Activated CD4-positive, alpha-beta T cell treated with anti-CD3 and anti-CD28 coated beads for 1 hour (primary cell): ENCODE measurements at places on chromosomes 12 and 14.

DNA sequence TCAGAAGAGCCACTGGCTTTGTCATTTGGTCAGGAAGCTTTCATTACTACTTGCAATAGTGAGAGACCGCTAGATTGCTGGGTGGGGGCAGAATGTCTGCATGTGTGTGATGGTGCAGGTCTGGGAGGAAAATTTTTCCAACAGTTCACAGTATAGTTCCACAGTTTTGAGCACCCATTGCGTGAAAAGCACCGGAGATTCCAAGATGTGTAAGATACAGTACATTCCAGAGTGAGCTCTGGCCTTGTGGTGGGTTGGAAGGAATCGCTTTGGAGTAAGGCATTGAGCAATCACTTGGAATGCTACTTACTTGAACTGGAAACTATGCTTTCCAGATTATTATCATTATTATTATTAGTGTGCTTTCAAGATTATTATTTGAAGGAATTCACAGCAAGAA is 47.6 kb upstream of the FRMD6 start:
- no peak for DNase-seq

GRCh38 chr12:75954041-75954440 is 77.5 kb downstream of the PHLDA1 start:
- DNase-seq, result no peak

DNA sequence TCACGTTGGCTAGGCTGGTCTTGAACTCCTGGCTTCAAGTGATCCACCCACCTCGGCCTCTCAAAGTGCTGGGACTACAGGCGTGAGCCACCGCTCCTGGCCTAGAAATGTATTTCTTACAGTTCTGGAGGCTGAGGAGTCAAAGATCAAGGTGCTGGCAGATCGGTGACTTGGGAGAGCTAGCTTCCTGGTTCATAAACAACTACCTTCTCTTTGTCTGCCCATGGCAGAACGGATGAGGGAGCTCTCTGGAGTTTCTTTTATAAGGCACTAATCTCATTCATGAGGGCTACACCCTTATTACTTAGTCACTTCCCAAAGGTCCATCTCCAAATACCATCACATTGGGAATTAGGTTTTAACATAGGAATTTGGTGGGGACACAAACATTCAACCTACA is 38.9 kb downstream of the SLC17A8 start:
- DNase-seq, result no peak

- no peak for DNase-seq
These were observed 20.9 kb downstream of the NR1H4 start for GRCh38 chr12:100494538-100494937.

DNA sequence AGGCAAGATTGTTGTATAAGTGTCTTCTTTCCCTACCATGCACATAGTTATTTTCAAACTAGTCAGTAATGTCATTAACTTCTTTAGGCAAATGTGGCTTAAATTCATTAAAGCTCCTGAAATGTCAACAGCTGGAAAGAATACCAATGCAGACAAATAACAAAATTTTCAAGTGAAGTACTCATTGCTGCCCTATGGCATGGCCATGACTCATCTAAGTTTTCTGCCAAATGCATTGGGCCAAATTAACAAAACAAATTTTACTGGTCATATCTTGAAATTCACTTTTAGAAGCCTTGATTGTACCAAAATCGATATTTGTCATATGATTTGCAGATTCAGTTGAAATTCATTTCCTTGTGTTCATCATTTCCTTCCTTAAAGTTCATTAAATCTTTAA is 915.9 kb downstream of the SLC6A15 start:
- DNase-seq, result no peak

DNA sequence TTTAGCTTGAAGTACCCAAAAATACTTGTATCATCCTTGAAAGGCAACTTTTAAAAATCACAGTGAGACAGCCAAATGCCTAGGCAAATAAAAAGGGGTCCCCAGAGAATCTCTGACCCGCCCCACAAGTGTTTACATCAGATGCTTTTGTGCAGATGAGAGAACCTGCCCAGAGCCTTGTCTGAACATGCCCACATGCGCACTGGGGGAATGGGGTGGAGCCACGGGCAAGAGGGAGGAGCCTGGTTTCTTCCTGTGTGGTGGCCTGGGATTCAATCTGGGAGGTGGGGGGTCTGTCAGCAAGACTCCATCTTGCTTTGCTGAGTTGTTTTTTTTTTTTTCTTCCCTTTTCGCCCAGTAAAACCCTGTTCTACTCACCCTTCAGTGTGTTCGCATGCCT is 381.7 kb upstream of the CCDC196 start:
- no peak for DNase-seq

GRCh38 chr14:94028450-94028826 is 2.3 kb downstream of the OTUB2 start:
- DNase-seq, result no peak

DNA sequence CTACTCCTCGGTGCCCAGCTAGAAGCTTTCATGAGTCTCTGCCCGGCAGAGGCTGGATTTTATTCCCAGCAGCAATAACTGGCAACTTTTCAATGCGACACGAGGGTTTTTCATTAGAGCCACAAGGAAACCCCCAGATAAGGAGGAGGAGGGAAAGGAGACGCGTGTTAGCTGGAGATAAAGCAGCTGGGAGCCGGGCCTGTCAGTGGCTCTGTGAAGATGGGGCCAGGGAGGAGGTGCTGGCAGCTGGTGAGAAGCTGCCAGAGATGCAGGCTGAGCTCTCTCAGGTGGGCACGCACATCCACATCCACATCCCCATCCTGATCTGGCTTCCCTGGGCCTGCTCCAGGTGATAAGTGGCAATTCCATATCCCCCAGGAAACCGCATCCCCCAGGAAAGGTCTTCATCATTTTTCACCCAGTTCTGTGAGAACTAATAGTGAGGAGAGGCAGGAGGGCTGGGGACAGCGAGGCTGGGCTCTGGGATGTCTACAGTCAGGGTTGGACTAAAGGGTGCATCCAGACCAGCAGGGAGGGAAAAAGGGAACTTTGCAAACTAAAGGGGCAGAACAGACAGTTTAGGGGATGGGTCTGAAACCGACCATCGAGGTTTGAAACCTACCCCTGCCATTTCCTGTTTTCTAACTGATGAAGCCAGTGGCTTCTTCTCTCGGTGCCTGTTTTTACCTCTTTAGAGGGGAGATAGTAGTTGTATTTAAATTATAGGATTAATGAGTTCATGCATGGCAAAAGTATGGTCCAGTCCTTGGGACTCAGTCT is 413.2 kb downstream of the DPF3 start:
- DNase-seq, result no peak

DNA sequence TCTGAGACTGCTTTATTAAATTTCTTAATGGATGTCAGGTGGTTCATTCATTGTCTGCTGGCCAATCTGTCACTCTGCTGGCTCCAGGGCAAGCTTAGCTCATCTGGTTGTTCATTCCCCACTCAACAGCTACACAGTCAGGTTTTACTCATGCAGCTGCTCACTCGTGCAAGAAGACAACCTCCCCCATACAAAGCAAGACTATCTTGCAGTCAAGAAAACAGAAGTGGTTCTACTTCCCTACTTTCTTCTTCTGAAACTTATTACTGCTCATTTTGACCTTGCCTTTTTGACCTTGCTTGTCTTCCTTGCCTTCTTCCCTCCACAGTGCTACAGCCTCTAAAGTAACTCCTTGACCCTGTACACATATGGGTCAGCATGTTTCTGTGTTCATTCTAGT is 277.9 kb downstream of the SSPN start:
- DNase-seq, result no peak

DNA sequence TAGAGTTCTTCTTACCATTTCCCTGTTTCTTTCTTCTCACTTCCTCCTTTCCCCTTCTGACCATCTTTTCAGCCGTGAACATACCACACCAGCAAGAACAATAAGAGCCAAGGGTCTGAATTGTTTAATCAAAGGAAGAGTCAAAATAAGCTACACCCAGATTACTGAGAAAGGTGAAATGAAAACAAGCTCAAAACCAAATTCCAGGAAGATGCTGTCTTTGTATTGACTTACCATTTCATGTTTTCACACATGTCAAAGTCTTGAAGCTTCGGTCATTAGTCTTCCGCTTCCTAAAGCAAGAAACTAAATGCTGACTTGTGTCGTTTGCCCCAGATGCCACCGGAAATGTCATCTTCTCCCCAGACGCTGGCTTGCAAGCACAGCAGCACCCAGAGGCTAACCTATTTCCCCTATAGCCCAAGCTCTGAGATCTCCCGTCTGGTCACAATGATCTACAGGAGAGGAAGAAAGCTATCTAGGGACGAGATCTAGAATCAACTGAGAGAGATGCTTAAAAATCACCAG is 136.5 kb upstream of the AMIGO2 start:
- DNase-seq, result peak; percentile 46

GRCh38 chr12:78331181-78331580 is 500.5 kb downstream of the NAV3 start:
- no peak for DNase-seq

- DNase-seq, result no peak
These were observed 20.6 kb upstream of the PKP2 start for GRCh38 chr12:32917094-32917611.

GRCh38 chr12:75870878-75871277 is 160.7 kb downstream of the PHLDA1 start:
- no peak for DNase-seq

DNA sequence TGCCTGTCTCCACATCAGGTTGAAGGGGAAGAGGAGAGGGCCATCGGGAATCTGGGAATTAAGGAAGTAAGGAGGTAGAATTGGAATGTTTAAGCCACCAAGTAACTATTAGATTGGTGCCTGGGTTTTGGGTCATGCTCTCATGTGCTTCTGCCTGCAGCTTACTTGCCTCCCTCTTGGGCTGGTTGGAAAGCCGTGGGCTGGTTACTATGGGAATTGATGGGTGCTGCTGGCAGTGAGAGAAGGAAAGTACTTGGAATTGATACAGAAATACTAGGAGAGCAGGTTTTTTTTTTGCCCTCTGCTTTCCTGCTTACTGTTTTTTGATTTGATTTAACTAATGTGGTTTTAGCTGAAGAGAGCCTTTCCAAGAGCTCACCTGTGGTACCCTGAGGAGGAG is 493.5 kb upstream of the RGS6 start:
- DNase-seq, result no peak

DNA sequence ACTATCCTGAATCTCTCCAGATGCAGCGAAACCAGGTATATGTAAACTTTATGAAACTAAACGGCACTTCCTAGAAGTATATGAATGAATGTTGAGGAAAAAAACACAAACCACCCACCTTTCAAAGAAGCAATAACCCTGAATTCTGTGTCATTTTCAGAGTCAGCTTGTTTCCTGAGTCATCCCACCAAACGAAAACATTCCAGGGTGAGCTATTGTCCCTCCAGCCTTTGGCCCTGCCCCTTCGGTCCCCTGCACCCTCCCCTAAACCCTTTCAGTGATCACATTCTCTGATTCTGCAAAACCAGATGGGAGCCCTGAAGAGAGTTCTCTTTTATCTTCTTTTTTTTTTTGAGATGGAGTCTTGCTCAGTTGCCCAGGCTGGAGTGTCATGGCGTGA is 202.6 kb upstream of the ALG10B start:
- no peak for DNase-seq

- DNase-seq, result no peak
These were observed 79.0 kb downstream of the TMX1 start for GRCh38 chr14:51318813-51319597.

DNA sequence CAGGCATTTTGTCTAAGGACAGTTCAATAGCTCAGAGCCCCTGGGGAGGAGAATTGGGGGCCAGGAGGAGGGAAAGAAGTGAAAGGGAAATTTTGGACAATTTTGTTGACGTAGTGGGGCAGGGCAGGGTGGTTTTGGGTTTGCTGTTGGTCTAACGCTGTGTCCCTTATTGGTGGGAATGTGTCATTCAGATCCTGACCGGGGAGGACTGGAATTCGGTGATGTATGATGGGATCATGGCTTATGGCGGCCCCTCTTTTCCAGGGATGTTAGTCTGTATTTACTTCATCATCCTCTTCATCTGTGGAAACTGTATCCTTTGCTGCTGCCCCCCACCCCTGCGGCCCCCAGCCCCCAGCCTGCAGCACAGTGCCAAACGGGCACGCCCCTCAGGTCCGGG is 212.1 kb upstream of the FKBP4 start:
- DNase-seq, result no peak

- no peak for DNase-seq
These were observed 91.7 kb upstream of the PELI2 start for GRCh38 chr14:56026506-56026905.

GRCh38 chr12:47236109-47236714 is 156.5 kb upstream of the AMIGO2 start:
- DNase-seq, result no peak

- DNase-seq, result no peak
These were observed 6.5 kb upstream of the TMEM119 start for GRCh38 chr12:108604208-108604941.

DNA sequence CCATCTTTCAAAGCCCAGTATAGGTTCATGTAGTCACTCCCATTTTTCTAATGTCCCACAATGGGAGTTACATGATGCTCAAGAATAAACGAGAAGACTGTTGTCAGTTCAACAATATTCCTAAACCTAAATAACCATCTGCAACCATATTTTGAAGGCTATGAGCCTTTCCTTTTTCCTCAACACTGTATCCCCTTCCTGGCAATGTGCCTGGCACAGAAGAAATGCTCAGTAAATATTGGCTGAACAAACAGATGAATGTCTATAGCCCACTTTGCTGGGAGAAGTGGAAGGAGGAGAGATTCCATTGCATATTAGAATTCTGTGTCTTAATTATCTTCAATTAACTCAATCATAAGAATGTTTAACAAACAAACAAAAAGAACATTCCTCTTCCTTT is 6.1 kb downstream of the ARMH4 start:
- DNase-seq, result no peak

GRCh38 chr14:24331731-24332267 is 3.1 kb downstream of the ADCY4 start:
- no peak for DNase-seq

GRCh38 chr12:22287776-22288621 is 46.5 kb downstream of the ST8SIA1 start:
- DNase-seq, result no peak

DNA sequence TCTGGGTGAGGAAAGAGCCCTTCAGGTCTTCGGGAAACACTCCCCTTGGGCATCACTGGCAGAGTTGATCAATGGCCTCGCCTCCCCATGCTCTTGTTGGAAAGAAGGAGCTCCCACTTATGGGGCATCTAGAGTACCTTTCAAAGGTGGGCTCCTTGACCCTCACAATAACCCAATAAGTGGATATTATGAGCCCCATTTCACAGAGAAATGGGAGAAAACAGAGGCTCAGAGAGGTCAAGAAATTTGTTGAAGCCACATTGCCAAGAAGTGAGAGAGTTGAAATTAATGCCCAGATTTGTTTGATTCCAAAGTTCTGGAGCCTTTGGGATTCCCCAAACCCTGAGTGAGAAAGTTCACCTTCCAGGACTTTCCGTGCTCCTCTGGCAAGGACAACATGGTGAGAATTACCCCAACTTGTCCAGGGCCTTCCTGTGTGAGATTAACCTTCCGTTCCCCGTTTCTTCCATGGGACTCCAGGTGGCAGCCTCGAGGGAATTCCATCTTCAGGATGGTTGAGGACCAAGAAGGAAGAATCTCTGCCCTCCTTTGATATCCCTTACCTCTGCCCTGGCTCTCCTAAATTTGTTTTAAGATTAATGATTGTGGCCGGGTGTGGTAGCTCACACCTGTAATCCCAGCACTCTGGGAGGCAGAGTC is 7.5 kb upstream of the CHD4 start:
- DNase-seq, result no peak

GRCh38 chr14:102231476-102232347 is 73.3 kb downstream of the MOK start:
- DNase-seq, result no peak

- no peak for DNase-seq
These were observed 33.5 kb upstream of the CHST11 start for GRCh38 chr12:104423273-104423672.

- DNase-seq, result peak; percentile 20
These were observed 57.0 kb upstream of the CERS5 start for GRCh38 chr12:50224026-50224692.
